ENCODE measurements at places on chromosomes 7 and 10.

- DNase-seq: no peak
These were observed 58.6 kb downstream of the AUTS2 start for GRCh38 chr7:69656890-69657289.

- no peak for DNase-seq
These were observed 74.6 kb downstream of the VCL start for GRCh38 chr10:74072503-74072902.

DNA sequence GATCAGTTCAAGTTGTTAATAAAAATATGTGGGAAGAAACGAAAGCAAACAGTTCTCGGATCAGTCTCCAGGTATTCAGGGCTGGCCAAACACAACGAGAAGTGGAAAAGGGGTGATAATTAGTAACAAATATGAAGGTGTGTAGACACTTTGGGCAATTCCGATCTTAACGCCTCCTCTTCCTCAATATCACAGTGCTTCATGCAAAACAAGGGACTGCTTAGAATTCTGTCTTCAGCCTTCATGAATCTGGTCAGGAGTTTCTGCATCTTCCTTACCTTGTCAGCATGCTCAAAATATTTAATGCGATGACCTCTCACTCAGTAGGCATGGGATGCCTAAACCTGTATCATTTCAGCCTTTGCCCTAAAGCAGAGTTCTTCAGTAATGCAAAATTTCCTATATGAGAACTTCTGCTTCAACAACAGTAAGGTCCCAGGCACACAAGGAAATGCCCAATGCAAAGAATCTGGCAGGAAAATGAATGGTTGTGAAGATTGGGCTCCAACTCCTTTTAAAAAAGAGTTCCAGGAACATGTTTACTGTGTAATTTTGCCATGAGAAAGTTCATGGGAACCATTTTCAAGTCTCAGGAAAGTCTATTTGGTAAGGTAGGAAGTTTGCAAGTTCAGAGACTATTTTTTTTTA lies 23.4 kb upstream of the VAX1 start:
- no peak for DNase-seq

- DNase-seq: no peak
These were observed 46.3 kb upstream of the CTBP2 start for GRCh38 chr10:125206623-125207022.

DNA sequence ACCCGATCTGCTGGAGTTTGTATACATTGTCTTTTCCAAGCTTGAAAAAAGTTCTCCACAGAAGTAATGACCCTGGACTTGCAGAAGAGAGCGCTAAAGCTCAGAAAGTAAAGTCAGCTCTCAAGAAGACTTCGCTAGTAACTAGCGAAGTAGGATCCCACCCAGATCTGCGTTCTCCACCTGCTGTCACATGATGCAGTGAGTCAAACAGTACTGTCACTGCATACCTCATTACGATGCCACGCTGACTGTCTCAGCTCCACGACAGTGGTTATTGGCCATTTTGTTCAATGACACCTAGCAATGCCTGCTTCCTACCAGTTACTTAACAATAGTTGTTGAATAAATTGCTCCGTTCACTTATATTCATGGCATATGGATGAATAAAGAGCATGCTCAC lies 29.7 kb upstream of the SEC61G start:
- peak; percentile 93 for DNase-seq

DNA sequence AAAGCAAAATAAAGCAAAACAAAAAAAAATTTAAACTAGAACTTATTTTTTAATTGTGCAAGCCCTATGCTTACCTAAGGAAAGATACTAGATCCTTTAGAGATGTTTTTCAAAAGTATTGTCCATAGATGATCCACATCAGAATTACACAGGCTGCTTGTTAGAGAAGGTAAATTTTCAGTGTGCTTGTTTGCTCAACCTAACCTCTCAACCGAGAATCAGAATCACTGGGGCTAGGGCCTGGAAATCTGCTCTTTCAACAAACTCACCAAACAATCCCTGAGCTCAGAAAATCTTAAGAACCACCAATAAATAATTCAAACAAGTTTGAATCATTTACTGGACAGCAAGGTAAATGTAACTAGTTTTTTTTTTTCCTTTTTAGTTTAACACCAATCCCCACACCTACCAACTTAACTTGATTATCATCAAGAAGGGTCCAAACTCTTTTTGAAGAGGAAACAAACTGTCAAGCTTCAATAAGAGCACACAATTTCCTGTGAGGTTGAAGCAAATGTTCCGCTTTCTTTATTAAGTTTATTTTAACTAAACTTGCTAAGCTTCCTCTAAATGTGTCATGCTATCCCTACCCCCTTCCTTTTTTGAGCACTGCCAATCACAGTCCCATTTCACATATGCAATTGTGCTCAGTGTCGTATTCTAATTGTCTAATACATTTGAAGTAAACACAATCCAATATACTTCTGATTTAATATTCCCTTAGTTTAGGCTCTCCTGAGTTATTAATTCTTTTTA lies 7.4 kb upstream of the TSPAN33 start:
- no peak for DNase-seq

GRCh38 chr10:71696628-71697326 lies 22.8 kb downstream of the C10orf105 start:
- peak; percentile 32 for DNase-seq

DNA sequence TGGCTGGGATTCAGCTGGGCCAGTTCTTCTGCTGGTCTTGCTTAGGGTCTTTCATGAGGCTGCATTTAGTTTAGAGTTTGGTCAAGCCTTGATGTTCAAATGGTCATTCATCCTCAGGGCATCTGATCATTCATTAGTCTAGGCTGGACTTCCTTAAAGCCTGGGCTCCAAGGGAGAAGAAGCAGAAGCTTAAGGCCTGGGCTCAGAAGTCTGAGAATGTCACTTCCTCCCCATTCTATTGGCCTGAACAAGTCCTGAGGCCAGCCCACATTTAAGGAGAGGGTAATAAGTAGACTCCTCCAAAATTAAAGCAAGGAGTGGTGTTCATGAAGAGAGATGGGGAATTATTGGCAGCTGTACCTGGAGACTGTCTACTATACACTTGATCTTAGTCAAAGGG lies 193.2 kb upstream of the HABP2 start:
- DNase-seq: no peak

- DNase-seq: peak; percentile 95
These were observed 8.4 kb upstream of the LFNG start for GRCh38 chr7:2510909-2511768.

GRCh38 chr7:142714375-142714774 lies 34.9 kb upstream of the PRSS1 start:
- DNase-seq: no peak

GRCh38 chr7:33556472-33556871 lies 348.9 kb upstream of the BMPER start:
- DNase-seq: no peak

GRCh38 chr7:104943502-104944343 lies 70.3 kb upstream of the KMT2E start:
- peak; percentile 70 for DNase-seq

DNA sequence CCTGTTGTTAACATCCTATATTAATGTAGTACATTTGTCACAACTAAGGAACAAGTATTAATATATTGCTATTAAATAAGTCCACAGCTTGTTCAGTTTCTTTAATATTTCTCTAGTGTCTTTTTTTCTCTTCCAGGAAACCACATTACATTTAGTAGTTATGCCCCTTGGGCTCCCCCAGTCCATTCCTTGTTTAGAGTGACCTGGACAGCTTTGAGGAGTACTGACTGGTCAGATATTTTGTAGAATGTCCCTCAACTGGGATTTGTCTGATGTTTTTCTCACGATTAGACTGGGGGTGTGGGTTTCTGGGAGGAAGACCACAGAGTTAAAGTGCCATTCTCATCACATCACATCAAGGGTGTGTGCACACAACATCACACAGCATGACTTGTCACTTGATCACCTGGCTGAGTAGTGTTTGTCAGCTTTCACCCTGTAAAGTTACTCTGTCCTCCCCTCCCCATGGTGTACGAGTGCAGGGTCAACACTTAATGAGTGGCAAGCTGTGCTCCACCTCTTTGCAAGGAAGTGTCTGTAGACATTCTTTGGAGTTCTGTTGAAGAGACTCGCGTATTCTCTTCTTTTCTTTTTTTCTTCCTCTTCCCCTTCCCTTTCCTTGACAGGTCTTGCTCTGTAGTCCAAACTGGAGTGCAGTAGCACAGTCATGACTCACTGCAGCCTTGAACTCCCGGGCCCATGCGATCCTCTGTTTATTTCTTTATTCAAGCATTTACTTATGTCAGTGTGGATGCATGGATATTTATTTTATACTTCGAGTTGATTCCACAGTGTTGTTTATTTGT lies 10.2 kb downstream of the LMTK2 start:
- peak; percentile 51 for DNase-seq

DNA sequence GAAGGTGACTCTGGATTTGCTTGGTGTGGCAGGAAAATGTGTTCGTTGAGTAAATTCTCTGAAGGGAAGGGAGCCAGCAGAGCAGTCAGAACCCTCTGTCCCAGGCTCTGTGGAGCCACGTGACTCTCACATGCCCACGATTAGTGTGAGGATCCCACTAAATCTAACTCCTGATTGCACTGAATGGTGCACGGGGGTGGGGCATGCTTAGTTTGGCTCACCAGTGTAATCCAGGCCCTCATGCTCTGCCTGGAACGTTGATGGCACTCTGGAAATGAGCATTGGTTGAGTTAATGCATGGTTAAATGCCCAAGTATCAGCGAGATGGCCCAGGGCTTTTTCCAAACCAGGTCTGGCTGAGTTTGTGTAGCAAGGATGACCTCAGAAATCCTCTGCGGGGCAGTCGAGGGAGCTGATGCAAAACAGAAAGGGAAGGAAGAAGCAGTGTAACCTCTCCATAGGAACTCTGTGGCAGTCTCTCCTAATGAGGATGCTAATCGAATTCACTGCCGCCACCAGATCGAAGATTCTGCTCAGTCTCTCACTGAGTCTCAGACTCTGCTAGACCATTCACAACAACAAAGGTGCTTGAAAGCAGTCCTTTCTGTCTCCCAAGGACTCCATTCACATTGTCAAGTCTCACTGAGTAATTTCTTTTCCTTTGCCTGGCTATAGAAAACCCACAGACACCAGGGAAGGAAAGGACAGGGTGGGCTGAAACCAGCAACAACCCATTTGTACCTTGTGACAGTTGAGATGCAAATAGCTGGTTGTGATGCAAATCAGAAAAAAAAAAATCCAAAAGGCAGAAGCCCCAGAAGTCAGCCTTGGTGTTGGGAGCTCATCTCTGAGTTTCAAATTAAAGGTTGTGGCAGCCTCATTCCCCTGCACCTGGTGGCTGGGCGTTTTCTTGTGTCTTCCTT lies 98.1 kb downstream of the C10orf105 start:
- DNase-seq: no peak

All from NCI-H510A treated with DMSO at 0.1 percent for 48 hours (cell line).